ENCODE measurements at places on chromosomes 1 and 21. TPM values are rescaled to one million over a fixed set of nuclear protein-coding genes. Genes with fewer than 3 reads are reported as not detected.

Gene KDF1
- 2.6 TPM for total RNA-seq

Gene IQGAP3
- 2.4 TPM for total RNA-seq

Gene DDAH1
- total RNA-seq, result 55.7 TPM

Gene SYT14
- total RNA-seq, result not detected

DNA sequence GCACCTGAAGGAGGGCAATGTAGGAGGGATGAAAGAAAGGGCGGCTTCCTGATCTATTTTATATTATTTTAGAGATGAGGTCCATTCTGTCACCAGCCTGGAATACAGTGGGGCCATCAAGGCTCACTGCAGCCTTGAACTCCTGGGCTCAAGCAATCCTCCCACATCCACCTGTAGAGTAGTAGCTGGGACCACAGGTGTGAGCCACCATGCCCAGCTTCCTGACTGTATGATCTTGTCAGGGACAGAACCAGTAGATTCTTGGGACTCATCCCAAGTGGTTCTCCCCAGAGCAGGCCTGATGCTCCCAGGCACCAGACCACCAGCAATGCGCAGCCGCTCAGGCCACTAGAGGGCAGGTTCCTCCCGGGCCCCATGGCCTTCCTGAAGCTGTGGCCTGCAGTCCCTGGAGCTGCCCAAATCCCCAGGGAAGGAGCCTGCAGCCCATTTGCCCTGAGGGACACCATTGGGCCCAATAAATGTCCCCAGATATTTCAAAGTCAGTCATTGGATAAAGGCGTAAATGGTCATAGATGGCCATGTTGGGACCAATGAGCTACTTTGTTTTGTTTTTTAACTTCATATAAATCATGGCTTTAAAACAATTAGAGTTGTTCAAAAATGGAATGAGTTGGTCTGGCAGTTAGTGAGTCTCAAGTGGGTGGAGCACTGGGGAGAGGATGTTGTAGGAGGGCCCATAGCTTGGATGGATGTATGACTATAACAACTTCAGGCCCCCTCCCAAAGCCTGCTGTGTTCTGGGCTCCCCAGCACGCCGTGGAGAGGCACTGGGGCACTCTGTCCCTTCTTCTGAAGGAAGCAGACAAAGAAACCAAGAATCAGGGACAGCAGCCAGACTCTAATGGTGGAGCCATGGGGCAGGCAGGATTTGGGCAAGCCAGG, 44.7 kb upstream of the GOLT1A start:
- DNase-seq, result no peak

DNA sequence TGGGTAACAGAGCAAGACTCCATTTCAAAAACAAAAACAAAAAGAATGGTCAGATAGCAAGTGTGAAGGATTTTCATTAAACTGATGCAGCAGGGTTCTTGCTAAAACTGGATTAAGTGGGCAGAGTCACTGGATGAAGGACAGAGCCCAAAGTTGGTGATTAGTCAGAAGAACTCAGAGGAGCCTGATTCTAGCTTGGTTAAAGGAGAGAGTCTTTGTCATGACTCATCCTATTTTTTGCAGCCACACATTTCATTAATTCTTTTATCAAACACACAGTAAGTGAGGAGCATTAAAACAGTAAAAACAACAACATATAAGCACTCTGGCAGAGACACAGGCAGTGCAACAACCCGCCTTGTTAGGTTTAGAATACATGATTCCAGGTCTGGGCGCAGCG, 56.0 kb upstream of the EDARADD start:
- DNase-seq, result no peak

GRCh38 chr1:24903955-24904730, 25.9 kb downstream of the RUNX3 start:
- DNase-seq, result peak; percentile 43

DNA sequence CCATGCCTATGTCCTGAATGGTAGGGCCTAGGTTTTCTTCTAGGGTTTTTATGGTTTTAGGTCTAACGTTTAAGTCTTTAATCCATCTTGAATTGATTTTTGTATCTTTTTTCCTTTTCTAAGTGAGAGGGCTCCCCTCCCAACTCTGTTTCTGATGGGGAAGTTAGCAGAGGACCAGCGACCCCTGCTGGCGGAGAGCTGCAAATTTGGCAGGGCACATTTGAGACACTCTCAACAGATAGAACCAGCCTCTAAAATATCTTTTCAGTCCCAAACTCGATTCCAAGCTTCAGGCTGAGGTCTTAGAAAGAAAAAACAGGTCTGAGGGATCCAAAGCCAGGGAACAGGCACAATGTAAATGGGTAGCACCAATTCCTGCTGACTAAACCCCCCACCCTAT, 32.5 kb downstream of the LRRC3 start:
- DNase-seq, result no peak

DNA sequence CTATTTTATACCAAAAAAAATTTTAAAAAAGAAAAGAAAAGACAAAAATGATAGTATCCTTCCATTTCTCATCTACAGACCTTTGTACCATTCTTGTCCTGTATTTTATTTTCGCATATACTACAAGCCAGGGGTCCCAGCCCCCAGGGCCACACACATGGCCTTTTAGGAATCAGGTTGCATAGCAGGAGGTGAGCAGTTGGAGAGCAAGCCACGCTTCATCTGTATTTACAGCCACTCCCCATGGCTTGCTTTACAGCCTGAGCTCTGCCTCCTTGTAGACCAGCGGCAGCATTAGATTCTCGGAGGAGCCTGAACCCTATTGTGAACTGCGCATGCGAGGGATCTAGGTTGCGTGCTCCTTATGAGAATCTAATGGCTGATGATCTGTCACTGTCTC, 39.8 kb downstream of the RASSF5 start:
- DNase-seq, result no peak

- no peak for DNase-seq
Measured at GRCh38 chr1:94612525-94613204, 71.1 kb upstream of the F3 start.

GRCh38 chr1:152392909-152393308, 21.2 kb downstream of the CRNN start:
- no peak for DNase-seq

DNA sequence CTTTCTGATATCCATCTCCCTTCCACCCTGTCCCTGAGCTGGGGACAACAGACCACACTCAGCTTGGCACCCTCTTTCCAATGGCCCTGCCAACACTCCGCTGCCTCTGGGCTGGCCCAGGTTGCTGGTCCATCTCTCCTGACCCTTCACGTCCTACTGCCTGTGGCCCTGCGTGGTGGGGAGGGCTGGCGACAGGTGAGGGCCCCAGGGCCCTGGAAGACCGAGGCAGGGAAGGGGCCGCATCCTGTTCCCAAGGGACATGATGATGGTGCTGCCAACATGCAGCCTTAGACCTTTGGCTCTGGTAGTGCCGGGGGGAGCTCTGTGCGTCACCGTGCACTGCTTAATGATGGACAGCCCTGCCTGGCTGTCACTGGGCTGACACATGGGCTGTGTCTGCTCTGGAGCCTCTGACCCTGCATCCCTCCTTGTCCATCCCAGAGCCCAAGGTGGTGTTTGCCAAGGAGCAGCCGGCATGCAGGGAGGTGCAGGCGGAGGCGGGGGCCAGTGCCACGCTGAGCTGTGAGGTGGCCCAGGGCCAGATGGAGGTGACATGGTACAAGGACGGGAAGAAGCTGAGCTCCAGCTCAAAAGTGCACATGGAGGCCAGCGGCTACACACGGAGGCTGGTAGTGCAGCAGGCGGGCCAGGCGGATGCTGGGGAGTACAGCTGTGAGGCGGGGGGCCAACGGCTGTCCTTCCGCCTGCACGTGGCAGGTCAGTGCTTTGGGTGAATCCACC, 65.2 kb downstream of the OBSCN start:
- DNase-seq, result peak; percentile 46
